ENCODE measurements at places on chromosomes 5 and 9.

GRCh38 chr9:28378231-28378630, 805.0 kb upstream of the C9orf72 start:
- no peak for DNase-seq

DNA sequence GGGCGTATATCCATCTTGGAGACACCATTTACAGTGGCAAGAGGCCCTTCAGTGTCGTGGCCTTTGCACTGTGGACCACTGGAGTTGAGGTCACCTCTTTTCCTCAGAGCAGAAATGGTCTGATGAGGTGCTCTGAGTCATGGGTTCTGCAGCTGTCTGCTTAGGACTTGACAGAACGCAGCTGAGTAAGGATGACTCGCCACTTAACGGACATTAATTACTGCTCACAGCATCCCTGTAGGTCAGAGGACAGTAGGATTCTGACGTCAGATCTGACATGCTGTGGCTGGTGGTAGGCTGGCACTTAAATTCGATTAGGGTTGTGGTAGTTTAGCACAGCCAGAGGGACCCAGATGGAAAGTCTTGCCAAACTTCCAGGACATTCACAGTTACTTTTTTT, 479.4 kb downstream of the DMAC1 start:
- peak; percentile 67 for DNase-seq

DNA sequence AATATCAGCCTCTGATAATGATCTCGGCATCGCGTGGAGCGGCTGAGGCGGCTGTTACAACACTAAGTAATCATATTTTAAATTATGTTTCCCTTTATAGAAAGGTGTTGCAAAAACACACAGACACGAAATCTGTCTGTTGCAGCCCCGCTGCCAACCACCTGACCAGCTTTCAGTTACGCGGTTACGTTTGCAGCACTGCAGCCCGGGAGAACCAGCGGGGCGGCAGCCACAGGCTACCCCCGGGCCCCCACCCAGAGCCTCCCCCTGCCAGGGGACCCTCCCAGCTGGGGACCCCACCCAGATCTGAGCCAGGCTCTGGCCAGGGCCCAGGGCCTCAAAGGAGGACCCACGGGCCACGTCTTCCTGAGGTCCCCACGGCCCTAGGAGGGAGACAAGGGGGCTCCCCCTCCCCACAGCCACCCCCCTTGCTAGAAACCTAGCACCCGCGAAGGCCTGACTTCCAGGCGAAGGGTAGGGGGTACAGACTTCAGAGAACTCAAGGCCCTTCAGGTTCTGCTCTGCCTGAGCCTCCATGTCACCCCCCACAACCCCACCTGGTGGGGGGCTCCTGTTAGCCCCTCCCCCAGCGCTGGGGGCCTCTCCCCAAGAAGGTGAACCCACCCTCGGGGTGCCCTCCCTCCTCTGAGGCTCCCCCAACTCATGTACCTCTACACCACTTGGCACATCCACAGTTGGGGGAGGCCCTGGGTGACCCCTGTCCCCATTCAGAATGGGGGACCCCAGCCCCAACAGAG, 6.0 kb downstream of the NACC2 start:
- DNase-seq: no peak

- DNase-seq: no peak
These were observed 4.7 kb downstream of the CXXC5 start for GRCh38 chr5:139652788-139653241.

DNA sequence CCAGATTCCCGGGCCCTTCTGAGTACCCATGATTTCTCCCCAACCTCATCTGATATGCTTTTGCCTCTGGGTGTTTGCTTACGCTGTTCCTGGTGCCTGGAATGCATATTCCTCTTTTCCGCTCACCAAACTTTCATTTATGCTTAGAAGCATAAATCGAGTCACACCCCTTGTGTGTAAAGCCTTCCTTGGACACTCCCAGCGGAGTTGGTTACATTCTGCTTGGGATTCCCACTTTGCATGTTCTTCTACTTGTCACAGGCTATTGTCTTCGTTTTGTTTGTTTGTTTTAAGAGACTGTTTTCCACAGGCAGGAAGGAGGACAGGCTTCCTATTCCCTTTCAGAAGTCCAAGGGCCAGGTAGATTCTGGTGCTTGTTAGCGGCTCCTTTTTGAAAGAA, 76.5 kb downstream of the SEC61B start:
- no peak for DNase-seq

DNA sequence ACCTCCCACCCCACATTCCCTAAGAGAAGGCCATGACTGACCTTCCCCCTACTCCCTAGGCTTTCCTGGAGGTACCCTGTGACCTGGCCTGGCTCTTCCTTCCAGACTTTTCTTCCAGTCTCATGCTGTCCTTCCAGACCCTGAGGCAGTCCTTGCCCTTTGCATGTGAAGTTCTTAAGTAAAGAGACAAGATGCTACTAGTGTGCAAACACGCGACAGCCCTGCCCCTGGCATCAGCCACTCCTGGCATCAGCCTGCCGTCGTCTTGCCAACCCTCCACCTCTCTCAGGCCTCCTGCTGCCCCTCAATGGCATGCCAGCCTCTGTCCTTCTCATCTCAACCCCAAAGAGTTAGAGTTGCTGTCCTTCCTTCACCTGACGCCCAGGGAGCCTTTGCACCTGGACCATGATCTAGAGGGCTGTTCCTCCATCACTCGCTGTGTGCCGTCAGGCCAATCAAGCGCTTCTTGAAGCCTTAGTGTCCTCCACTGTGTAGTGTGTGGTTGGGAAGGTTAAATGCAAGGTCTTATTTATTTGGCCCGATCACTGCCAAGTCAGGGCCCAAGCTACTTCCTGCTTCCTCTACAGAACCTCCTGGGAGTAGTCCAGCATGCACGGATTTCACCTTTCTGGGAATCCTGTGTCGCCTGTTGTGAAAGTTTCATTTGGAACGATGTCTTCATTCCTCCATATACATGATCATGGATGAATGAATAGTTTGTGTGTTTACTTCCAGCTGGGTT, 61.9 kb downstream of the WWC1 start:
- DNase-seq: no peak

GRCh38 chr5:42985129-42986037, 54.7 kb downstream of the ANXA2R start:
- no peak for DNase-seq

- DNase-seq: peak; percentile 65
These were observed 206.4 kb downstream of the C9orf50 start for GRCh38 chr9:129414377-129414992.

DNA sequence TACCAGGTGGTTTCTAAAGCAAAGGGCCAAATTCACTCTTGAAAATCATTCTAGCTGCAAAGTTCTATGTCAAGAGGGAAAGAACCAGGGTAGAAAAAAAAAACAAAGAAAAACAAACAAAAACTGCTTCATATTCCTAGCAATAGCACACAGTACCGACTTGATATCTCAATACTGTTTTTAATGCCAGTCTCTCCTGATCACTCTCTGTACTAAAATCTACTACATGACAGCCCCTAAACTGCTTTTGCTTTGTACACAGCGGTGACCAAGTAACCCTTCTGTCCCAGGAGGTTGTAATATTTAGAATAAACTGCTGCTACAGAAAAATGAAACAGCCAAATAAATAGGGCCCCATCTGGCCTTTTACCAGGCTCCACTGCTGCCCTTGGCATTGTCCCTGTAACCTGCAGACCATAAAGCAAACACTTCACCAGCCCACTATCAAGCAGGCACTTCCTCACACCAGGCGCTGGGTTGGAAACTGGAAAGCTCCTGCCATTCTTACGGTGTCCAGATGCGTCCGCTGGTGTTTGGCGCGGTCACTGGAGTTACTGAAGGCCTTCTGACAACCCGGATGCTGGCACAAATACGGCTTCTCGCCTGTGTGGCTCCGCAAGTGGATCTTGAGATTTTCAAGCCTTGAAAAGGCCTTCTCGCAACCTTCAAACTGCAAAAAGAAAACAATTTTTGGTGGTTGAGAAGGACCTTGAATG, 363.2 kb downstream of the GLIS3 start:
- no peak for DNase-seq
